ENCODE measurements at places on chromosomes 2 and 18.

DNA sequence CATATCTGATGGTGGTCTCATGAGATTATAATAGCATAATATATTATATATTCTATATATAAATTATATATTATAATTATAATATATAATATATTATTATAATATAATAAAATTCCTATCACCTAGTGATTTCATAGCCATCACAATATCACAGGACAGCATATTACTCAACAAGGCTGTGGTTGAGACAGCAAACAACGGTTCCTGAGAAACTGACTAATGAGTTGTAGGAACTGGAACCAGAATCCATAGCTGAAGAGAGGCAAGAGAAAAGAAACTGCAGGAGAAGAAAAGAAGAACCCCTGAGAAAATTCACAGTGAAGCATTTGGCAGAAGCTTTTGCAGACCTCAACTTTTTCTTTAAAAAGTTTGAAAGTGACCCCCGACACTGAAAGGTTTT lies 84.0 kb downstream of the BCL2L11 start:
- DNase-seq: no peak

DNA sequence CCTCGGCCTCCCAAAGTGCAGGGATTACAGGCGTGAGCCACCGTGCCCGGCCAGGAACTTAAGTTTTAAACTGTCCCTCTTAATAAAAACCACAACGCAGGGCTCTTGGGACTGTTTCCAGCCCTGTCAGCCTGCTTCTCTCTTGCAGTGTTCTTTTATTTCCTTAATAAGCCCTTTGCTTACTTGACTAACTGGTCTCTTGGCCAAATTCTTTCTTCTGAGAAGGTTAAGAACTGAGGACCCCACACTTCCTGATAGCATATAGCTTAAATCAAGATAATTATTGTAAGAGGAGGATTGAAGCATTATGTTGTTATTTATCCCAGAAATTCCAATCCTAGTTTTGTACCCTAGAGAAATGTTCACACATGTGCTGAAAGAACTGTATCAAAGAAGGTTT lies 128.2 kb upstream of the UXS1 start:
- no peak for DNase-seq

DNA sequence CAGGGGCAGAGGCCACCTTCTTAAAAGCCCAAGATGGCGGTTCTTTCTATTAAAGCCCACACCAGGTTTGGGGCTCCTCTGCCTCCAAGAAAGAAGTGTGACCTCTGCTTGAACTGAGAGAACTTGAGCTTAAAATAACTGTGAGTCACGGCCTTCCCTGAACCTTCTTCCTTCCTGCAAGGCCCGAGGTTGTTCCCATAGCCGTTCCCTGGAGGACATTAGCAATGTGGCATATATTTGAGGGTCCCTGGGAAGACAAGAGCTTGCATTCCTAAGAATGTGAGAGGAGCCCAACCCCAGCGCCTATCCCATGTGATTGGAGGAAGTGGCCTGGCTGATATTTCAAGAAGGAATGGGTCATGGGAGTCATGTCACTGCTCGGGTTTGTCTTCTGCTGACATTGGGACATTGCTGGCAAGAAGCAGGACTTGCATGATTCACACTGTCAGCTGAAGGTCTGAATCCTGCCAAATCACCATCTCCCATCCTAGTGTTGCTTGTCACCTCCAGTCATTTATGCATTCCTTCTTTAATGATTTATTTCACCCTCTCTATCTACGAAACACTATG lies 168.1 kb downstream of the TRIB2 start:
- DNase-seq: no peak

- DNase-seq: no peak
These were observed 39.4 kb downstream of the SCTR start for GRCh38 chr2:119484834-119485233.

DNA sequence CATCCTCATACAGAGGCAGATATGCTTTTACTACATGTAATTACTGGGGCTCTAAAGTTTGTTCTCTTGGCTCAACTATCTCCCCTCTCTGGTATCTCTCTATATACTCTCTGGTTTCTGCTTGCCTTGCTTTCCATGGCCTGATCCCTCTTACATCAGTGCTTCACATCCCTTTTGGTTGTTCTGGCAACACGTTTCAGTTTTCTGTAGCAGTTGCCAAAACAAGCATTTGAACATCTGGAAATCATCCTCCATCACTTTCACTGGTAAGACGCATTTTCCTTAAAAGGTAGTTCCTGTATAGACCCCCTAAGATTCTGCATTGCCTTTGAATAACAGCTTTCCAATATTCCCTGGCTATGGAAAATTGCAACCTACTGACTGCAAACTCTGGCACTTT lies 25.9 kb downstream of the COL5A2 start:
- no peak for DNase-seq

GRCh38 chr2:95158441-95158840 lies 1.2 kb downstream of the ZNF514 start:
- DNase-seq: no peak

- no peak for DNase-seq
These were observed 13.0 kb upstream of the FHL2 start for GRCh38 chr2:105411720-105412407.

GRCh38 chr2:239298116-239298804 lies 102.6 kb downstream of the HDAC4 start:
- no peak for DNase-seq

- no peak for DNase-seq
These were observed 37.8 kb downstream of the INO80C start for GRCh38 chr18:35459997-35460396.

DNA sequence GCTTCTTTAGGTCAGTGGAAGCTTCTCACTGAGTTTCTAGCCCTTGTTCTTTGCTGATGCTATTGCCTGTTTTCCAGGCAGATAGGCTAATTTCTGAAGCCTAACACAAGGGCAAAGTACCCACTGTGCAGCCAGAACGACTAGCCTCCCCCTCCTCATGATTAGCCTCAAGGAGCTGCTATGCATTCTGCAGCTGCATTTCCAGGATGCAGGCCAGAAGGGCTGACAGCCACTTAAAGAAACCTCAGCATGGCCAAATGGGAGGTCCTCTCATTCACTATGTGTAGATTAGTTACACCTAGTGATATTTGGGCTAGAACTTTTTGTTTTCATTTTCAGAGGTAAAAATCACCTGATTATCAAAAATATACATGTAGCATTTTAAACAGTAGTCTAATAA lies 216.0 kb downstream of the RAD51AP2 start:
- DNase-seq: no peak

DNA sequence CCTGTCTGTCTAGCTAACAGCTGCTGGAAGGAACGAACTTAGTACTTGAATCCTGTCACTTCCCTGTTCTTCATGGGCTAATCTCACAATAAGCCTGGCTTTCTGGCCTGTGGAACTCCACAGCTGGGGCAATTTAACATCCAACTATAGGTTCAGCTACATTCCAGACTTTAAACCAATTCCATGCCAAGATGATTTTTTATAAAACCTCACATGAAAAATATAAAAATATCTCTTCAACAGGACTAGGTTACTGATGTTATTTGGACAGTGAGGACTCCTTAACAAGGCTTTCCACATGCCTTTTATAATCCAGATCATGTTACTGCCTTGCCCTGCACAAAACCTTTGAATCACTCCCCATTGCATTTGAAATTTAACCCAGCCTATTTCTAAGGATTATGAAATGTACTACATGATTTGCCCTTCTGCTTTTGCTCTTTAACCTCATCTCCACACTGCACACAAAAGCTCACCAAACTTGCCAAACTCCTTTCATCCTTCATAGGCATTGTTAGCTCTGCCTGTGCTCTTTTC lies 863.2 kb upstream of the CHAC2 start:
- DNase-seq: no peak

DNA sequence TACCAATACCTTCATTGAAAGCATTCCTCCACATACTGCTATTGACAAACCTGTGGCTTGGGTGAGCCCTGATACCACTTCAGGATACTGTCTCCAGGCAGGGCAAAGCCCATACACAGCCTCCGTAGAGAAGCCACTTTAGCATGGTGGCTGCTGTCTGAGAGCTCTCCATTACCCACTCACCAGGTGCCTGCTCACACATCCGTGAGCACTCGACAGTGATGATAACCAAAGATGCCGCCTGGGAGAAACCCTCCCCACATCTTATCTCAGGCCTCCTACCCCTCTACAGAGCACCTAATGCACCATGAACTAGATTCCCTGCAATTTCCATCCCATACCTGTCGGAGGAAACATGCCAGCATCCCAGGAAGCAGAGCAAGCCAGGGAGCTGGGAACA lies 57.6 kb upstream of the KLHL29 start:
- DNase-seq: no peak

GRCh38 chr2:75571730-75572430 lies 11.1 kb upstream of the EVA1A start:
- DNase-seq: no peak

GRCh38 chr18:77671456-77672167 lies 422.0 kb downstream of the GALR1 start:
- DNase-seq: no peak

GRCh38 chr2:168589236-168590211 lies 133.5 kb downstream of the CERS6 start:
- DNase-seq: no peak

GRCh38 chr2:34291076-34291475 lies 692.0 kb upstream of the FAM98A start:
- DNase-seq: no peak

DNA sequence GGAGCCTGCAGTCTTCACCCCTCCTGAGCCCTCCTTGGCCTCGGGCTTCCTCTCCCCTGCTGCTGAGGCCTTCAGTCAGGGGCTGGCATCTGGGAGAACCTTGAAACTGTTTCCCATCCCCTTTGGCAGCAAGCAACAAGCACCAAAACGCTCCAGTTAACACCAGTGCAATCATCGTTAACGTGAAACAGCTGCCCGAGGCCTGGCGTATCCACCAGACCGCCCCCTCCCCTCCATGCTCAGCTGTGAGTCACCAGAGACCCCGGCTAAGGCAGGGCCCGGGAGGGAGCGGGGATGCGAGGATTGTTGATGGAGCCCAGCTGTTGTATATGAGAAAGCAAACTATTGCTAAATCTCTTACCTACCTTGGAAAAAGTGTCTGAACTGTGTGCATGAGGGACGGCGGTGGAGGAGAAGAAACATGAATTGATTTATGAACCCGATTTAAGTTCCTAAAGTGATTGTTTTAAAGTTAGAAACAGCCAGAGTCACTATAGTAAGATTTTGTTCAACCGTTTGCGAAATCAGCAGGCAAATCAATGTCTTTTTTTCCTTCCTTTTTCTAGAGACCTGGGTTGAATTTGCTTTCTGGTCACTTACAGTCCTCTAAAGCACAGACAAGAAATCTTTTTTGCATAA lies 5.2 kb downstream of the ZFP36L2 start:
- DNase-seq: no peak

DNA sequence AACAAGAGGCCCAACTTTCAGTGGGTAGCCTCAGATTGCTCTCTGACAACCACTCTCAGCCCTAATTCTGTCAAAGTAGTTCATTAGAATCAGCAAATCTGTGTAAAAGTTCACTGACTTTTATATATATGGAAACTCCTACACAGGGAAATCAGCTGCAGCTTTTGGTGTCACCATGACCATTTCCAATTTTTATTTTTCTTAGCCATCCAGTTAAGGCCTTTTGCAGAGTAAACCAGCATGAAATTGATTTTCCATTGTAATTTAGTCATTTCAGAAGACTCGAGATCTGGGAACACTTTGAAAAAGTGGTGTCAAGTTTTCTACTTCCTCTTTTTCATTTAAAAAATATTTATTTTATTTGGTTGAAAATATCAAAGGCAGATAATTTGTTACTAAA lies 263.2 kb downstream of the TMEM182 start:
- DNase-seq: no peak

DNA sequence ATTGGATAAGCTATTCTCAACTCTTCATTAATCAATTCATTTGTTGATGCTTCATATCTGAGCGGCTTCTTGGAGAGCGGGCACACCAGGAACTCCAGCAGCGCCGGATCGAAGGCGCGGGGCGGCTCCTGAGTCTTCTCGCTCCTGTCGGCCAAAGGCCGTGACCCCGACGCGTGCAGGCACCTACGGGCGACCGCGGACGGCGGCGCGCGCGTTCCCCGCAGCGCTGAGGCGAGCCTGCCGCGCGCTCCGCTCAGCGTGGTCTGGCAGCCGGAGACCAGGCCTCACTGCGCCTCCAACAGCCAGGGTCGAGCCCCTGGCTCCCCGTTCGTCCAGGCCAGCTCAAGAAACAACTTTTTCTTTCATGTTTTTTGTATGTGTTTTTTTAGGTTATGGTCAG lies 97.5 kb downstream of the ICA1L start:
- no peak for DNase-seq

DNA sequence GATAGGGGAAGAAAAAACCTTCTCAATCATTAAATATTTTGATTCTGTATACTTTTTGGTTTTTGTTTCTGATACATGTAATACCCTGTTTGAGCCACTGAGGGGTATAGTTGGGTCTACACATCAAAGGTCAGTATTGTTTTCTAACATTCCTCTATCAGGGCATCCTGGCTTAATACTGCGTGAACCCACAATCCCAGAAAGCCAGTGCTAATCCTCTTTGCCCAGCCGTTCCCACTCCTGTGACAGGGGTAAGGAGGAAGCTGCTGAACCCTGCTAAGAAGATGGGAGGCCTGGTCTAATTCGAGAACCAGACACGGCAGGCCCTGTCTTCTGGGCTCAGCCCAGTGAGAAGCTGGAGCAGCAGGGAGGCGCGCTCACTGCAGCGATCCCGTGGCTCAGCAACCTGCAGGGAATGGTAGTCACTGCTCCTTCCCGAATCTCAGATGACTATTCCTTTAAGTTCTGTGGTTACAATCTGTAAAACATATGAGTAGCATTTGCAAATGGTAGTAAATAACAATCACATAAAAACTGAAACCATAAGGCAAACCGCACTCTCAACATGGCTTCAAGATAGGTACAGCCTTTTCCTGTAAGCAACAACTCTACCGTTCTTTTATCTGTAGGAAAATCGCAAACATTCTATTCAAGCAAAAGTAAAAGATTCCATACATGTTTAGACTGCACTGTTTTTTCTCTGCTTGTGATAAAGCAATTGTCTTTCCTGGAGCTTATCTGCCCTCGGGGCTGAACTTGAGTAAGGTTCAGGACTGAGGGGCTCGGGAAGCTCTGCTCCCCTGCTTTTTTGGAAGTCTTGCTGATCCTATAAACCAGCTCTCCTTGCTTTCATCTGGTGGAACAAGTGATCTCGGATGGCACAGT lies 87.0 kb downstream of the EPB41L3 start:
- no peak for DNase-seq

GRCh38 chr2:206075113-206075512 lies 10.9 kb downstream of the INO80D start:
- no peak for DNase-seq

- DNase-seq: no peak
These were observed 494.8 kb downstream of the RIT2 start for GRCh38 chr18:42620657-42621056.

DNA sequence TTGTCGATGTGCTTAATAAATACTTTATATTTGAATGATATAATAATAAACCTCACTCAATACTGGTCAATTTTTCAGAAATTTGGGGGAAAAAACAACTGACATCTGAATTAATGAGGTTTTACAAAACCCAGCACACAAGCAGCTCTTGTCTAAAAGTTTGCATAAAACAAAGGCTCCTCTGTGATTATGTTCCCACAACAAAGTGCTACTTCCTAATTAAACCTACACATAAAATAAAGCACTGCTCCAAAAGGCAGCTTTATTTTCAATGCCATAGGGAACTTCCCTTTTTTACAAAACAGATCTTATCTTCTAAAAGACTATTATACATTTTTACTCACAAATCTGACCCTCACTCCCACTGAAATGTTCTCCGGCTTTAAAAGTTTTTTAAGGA lies 47.1 kb downstream of the LAMA1 start:
- no peak for DNase-seq

- peak; percentile 42 for DNase-seq
These were observed 4.7 kb upstream of the STAMBP start for GRCh38 chr2:73823916-73824523.
